D341Med (cell line): ENCODE measurements at places on chromosomes 5 and 9.

DNA sequence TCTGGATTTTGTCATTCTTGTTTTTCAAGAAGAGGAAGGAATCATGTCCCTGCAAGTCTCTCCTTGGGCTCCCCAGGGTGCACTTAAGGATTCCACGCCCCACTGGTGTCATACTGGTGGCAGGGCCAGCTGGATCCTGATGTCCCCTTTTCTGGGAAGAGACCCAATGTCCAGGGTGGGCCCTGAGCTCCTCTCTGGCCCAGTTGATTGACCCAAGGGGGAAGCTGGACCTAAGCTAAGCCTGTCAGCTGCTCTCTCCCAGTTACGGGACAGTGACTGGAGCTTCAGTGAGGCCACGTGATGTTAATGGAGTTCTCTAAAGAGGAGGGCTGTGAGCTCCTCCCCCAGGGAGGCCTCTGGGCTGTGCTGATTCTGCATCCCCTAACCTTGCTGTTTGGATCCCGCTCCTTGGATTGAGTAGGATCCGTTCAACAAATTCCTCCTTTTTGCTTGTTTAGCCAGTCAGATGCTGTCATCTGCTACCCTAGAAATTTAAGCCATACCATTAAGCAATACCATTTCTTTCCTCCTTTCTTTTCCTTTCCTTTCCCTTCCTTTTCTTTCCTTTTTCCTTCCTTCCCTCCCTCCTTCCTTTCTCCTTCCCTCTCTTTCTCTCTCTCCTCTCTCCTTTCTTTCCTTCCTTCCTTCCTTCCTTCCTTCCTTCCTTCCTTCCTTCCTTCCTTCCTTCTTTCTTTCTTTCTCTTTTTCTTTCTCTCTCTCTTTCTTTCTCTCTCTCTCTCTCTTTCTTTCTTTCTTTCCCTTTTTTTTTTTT lies 17.2 kb downstream of the NKX2-5 start:
- no peak for DNase-seq

DNA sequence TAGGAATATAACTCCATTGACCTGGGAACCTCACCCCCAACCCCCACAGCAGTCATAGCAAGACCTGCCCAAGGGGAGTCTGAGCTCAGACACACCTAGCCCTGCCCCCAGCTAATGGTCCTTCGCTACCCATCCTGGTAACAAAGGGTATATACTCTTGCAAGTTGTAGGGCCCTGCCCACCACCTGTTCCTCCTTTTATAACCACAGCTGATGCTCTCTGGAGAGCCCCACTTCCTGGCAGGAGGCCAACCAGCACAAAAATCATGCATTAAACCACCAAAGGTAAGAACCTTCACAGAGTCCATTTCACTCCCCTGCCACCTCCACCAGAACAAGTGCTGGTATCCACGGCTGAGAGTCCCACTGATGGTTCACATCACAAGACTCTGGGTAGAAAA lies 1195.3 kb upstream of the SEMA6A start:
- DNase-seq, result no peak

GRCh38 chr5:95649274-95649673 lies 2.7 kb downstream of the RFESD start:
- DNase-seq, result no peak

DNA sequence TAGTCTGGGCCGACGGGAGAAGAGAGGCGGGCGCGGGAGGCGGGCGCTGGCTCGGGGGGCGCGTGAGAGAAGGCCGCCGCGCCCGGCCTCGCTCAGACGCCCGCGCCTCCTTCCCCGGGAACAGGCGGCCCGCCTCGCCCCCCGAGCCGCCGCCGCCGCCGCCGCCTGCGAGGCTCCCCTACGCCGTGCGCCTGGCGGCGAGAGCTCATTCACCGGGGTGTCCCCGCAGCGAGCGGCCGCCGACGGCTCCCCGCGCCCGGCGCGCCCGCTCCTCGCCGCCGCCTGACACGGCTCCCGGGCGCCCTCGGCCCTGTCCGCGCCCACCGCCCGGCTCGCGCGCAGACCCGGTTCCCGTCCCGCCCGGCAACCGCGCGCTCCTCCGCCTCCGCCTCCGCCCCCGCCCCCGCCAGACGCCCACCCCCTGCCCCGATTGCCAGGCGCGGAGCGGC lies at the start of gene GNAQ:
GNAQ (minus strand) TSS at position 368 of the 449 bp plus-strand sequence. CDS start 576 bp downstream, outside the sequence.
- DNase-seq, result peak; percentile 66

- no peak for DNase-seq
Measured at GRCh38 chr5:130520211-130520610, 615.9 kb downstream of the CHSY3 start.

DNA sequence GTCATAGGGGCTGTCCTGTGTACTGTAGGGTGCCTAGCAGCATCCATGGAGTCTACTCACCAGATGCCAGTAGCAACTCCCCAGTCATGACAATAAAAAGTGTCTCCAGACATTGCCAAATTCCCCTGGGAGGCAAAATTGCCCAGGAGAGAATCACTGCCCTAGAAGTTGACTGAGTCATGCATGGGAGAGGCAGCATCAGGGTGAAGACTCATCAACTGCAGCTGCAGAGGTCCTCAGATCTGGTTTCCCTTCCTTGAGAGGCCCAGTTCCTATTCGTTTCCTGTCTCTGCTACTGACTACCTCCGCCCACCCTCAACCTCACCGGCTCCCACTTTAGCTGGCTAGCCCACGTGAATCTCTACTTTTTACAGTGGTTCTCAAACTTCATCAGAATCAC lies 88.6 kb upstream of the AGXT2 start:
- no peak for DNase-seq

- DNase-seq, result no peak
Measured at GRCh38 chr9:38044706-38045105, 24.3 kb downstream of the SHB start.

DNA sequence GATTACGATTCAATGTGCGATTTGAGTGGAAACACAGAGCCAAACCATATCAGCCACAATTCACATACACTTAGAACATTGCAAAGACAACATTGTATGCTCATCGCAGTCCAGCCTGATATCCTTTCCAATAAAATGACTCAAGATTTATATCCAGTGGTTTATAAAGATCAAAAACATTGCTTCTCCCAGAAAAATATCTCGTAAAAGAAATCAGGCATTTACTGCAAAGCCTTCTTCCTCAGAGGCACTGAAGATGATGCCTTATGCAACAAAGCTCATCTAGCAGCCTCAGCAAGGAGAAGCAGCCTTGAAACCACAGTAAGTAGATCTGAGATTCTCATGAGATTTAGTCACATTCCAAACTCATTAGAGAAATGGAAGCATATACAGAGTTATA lies 523.8 kb downstream of the ELAVL2 start:
- DNase-seq, result no peak

- no peak for DNase-seq
Measured at GRCh38 chr9:133273819-133274218, 1.2 kb downstream of the ABO start.

DNA sequence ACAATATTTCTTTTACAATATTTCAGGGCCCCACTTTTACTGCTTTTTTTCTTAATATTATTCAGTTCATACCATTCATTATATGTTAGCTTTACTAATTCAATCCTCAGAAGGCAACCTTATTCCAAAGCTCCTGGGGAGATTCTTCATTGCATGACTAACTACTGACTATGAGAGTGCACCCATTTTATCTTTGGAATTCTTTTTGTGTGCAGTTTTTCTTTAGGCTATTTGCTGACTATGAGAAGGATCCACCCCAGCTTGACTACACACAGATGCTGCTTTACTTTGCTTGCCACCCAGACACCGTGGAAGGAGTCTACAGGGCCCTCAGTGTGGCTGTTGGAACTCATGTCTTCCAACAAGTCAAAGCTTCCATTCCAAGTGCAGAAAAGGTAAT lies 56.9 kb upstream of the IL7R start:
- no peak for DNase-seq

DNA sequence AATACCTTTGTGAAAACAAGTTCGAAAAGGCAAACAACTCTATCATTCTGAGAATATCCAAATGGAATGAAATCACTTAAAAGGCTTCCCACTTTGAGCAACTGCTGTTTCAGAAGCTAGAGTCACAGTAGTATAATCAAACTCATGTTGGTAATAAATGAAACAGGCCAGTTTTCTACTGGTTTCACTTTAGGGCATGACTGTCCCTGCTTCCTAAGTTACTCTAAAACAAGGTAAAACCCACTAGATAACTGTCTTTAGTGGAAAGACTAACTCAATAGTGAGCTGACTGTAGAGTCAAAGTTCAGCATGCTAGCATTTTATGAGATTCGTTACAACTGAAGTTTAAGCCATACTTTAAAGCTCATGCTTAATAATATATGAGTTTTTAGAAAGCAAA lies 6.0 kb downstream of the CDC26 start:
- no peak for DNase-seq

- peak; percentile 24 for DNase-seq
Measured at GRCh38 chr5:159210210-159210661, 883 bp upstream of the RNF145 start.

- no peak for DNase-seq
Measured at GRCh38 chr5:169168280-169168679, 132.7 kb downstream of the SLIT3 start.

GRCh38 chr9:81535542-81536241 lies 153.7 kb downstream of the TLE1 start:
- no peak for DNase-seq
